ENCODE measurements at places on chromosomes 1 and 21.

- DNase-seq: no peak
Measured at GRCh38 chr1:181659321-181659957, 176.1 kb downstream of the CACNA1E start.

- DNase-seq: no peak
Measured at GRCh38 chr1:9133870-9134585, 5.1 kb upstream of the GPR157 start.

DNA sequence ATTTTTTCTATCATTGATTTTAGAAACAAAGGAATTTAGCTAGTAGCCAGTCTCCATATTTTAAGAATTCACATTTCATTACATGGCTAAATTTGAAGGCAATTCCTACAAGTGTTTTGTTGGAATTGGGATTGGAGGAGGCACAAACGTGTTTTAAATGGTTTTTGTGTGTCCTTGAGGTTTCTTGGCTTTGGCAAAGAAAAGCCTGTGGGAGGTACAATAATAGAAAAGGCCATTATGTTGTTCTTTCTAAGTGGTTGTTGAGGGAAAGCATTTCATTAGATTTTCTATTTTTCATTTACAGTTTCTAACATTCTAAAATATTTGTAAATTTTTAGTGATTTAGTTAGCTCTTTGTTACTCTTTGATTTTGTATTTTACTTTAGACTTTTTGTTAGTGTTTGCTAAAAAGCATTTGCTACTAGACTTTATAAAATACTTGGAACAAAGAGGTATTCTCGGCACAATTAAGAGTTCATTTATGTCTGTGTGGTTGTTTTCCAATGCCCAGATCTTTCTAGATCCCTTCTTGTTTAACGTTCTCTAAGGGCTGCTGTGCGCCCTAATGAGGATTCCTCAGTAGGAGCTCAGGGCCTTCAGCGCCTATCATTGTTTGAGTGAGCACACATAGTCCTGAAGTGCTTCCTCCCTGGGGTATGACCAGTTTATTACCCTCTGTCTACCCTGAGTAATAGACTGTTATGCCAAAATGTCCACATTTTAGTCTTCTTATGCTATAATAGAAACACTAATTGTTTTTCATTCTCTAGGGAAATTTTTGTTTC, 70.0 kb upstream of the KIAA1614 start:
- DNase-seq: no peak

- DNase-seq: no peak
Measured at GRCh38 chr1:25786887-25787759, 12.9 kb upstream of the SELENON start.

- DNase-seq: no peak
Measured at GRCh38 chr1:88472714-88473113, 211.4 kb upstream of the PKN2 start.

GRCh38 chr1:31658721-31659120, 14.0 kb upstream of the PEF1 start:
- no peak for DNase-seq

DNA sequence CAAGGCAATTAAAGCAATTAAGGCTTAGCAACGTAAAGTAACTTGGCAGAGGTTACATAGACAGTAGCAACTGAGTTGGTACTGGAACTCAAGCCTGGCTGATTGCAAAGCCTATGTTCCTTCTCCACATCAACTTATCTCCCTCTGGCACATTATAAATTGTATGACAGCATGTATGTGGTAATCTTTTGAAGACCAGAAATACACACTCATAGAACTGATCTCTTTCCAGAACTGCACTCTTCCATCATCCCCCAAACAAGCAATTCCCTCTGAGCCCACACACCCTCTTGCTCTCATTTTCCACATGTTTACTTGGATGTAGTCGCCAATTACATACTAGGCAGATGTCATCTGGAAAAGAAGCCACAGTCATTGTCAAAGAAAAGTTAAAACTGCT, 502.2 kb downstream of the PLPP3 start:
- no peak for DNase-seq

GRCh38 chr1:202268817-202269216, 72.9 kb downstream of the UBE2T start:
- no peak for DNase-seq

GRCh38 chr1:234702342-234703000, 92.5 kb upstream of the IRF2BP2 start:
- no peak for DNase-seq

GRCh38 chr1:31781138-31781755, 17.1 kb upstream of the ADGRB2 start:
- DNase-seq: no peak

- DNase-seq: no peak
Measured at GRCh38 chr1:178518894-178519293, 6.0 kb downstream of the TEX35 start.

GRCh38 chr1:101706366-101706765, 290.4 kb downstream of the OLFM3 start:
- DNase-seq: no peak

GRCh38 chr1:31651089-31651420, 6.4 kb upstream of the PEF1 start:
- DNase-seq: no peak

- DNase-seq: no peak
Measured at GRCh38 chr1:85274969-85275453, 1.4 kb downstream of the BCL10 start.

DNA sequence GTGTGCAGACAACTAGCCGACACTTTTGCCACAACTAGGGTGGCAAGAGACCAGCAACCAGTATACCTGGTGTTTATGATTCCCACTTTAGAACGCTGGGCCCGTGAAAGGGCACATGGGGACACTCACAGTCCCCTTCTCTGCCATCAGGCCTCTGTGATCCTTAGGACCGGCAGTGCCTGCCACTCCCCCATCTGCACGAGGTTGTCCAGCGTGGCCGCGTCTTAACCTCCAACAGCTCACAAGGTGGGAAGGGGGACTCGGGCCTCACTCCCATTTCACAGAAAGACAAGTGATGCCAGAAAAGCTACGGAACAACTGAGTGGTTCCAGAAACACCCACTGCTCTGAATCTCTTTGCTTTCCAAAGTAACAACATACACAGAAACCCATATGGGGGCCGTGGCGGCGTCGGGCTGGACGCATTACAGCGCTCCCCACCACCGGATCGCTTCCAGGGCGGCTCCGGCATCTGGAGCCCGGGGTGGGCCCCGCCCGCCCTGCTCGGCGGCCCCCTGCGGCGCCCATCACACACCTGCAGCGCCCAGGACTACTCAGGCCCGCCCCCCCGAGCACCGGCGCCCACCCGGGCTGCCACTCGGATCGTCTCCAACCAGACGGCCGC, 1.0 kb downstream of the ZNF496 start:
- DNase-seq: no peak

- DNase-seq: no peak
Measured at GRCh38 chr1:27444632-27445031, 45.3 kb downstream of the WASF2 start.
